ENCODE measurements at places on chromosomes 12 and 14.

- DNase-seq = no peak
Measured at GRCh38 chr14:92560106-92560865, 46.7 kb downstream of the RIN3 start.

- DNase-seq = no peak
Measured at GRCh38 chr12:106248846-106249371, 1.1 kb upstream of the CKAP4 start.

DNA sequence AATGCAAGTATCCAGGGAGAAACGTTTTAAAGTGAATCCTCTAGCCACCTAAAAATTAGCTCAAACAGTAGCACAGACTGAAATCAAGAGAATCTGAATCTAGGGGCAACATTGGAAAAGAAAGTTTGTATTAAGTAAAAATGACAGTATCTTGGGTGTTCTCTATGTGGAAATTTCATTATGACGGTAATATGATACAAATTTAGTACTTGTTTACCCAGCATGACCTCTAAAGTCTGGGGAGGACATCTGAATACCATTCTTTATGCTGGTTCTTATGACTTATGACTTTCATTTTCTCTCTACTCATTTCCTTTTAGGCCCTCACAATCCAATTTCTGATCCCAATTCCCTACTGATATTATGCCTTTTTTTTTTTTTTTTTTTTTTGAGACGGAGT lies 14.0 kb downstream of the GTSF1 start:
- no peak for DNase-seq

- no peak for DNase-seq
Measured at GRCh38 chr14:95023115-95023514, 134.2 kb downstream of the DICER1 start.

DNA sequence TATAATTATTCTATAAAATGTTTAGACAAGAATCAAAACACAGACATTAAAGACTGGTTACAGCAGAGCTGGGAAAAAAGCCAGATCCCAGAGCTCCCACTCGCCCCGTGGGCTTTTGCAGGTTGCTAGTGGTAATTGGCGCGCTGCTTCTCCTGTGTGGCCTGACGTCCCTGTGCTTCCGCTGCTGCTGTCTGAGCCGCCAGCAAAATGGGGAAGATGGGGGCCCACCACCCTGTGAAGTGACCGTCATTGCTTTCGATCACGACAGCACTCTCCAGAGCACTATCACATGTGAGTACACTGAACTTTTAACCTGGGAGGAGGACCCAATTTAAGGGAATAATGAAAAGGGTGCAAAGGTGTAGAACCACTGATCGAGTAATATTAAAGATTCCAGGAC lies 7.5 kb downstream of the TMEM52B start:
- no peak for DNase-seq

DNA sequence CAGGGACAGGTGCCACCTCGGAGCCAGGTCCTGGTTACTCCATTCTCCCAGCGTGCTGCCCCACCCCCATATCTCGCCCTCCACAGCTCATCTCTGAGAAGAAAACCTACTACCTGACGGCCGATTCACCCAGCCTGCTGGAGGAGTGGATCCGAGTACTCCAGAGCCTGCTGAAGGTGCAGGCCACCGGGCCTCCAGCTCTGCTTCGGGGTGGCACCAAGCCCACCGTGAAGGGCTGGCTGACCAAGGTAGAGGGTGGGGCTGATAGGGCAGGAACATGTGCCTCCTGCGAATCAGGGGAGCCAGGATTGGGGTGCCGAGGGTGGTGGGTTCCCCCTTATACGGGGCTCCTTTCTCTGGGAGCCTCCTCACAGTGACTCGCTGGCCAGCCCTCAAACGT lies 25.9 kb downstream of the PIGH start:
- DNase-seq = no peak

DNA sequence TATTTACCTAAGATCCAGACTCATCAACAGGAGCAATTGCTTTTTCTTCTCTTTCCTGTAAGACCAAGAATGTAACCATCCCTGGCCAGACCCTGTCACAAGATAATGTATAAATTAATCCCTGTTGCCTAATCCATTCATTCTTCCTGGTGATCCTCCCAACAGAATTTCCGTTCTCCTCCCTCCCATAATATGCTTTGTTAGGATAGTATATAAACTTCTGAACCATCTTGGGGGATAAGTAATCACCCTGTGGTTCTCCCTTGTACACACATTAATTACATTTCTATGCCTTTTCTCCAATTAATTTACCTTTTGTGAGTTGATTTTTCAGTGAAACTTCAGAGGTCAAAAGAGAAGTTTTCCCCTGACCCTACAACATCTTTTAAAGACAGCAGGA lies 76.2 kb upstream of the RASSF8 start:
- DNase-seq = no peak

GRCh38 chr14:53113989-53114388 lies 39.1 kb downstream of the DDHD1 start:
- DNase-seq = no peak

Data from T-helper 9 cell (primary cell).